ENCODE measurements at places on chromosomes 11 and 22.

GRCh38 chr11:72686639-72687220, 12.5 kb upstream of the PDE2A start:
- no peak for DNase-seq

DNA sequence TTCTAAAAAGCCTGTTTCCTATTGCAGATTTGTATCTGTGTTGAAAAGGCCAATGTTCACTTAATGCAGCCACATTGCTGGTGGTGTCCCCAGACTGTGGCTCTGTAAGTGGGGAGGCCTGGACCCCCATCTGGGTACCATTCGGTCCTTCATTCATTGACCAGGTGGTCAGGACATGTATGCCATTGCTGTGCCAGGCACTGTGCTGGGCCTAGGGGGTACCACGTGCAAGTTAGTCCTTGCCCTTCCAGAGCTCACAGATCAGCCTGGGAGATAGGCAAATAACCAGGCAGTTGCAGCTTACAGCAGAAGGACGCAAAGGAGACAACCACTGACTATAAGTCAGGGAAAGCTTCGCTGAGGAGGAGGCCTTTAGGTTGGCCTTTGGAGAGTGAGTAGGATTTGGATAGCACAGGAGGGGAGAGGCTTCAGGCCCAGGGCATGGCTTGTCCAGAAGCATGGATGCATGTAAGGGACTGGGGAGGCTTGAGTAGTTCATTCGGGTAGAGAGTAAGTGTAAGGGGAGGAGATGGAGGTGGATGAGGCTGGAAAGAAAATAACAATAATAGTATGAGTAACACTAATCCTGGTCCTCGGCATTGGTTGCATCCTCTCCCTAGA, 5.0 kb downstream of the PRDM11 start:
- DNase-seq = no peak

DNA sequence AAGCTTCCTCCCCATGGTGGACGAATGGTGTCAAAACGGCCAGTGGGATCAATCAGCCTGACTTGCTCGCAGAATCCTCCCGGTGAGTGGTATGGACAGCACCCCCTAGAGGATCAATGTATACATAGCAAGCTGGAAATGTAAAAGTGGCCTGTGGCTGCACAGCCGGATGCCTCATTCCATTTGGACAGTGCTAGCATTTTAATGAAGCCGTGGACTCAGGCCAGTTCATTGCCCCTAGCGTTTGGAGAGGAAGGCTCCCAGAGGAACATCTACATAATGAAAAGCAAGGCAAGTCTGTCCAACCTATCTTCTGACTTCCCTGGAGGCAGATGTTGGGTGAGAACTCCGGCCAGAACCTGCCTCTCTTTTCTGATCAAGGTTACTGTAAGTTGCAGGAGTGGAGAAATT, 942.3 kb downstream of the NTM start:
- DNase-seq = no peak

DNA sequence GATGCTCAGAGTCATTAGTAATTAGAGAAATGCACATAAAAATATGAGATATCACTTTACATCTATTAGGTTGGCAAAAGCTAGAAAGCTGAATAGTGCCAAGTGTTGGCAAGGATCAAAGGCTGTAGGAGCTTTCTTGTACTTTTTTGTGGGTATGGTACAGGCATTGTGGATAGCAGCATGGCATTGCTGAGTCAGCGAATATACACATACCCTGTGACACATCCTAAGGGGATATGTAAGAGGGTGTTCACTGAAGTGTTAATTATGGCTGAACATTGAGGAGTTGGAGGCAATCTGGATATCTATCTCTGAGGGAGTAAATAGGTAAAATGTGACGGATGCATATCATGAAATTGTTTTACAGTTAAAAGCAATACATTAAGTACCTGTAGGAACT, 27.0 kb upstream of the IL18BP start:
- no peak for DNase-seq

GRCh38 chr22:22940961-22941605, 53.5 kb downstream of the IGLL5 start:
- DNase-seq = no peak

- no peak for DNase-seq
Measured at GRCh38 chr11:1557051-1557884, 14.8 kb downstream of the DUSP8 start.

- DNase-seq = no peak
Measured at GRCh38 chr11:112255067-112255720, 5.5 kb downstream of the PLET1 start.

DNA sequence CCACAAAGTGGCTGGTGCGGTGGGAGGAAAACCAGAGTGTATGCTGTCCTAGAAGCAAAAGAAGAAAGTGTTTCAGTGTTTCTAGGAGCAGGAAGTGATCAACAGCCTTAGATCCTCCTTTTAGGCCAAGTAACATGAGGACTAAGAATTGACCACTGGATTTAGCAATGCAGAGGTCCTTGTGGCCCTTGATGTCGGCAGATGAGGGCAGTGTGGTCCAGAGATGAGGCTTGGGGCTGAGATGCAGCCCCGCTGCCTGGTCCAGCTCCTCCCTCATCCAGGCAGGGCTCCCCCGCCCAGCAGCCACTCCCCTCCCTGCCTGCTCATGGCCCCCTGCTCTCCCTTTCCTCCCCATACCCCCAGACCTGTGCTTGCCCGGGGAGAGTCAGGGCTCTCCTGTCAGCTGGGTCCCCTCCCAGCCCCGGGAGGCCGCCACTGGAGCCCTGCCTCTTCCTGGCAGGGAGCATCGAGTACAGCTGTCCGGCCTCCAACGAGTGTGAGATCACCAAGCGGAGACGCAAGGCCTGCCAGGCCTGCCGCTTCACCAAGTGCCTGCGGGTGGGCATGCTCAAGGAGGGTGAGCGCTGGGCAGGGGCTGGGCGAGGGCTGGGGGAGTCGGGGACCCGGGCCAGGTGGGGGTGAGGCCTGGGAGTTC, 3.7 kb downstream of the TRMT112 start:
- no peak for DNase-seq

GRCh38 chr11:120062561-120062930, 75.4 kb downstream of the TRIM29 start:
- DNase-seq = no peak

DNA sequence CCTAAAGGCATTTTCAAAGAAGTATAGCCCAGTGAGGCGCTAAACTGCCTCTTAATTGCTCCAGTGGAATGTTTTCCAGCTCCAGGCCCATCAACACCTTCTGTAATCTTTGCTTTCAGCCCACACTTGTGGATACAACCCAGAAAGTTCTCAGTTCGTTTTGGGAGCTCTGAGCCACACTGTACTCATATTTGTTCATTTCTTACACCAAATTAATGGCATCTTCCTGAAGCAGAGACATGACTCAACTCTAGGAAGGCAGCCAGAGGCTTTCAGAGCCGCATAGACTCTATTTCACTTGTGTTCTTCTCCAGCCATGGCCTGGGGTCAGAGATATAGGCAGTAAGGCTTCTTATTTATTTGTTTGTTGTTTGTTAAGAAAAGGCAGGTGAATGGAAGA, 175.5 kb upstream of the NCAM1 start:
- no peak for DNase-seq

DNA sequence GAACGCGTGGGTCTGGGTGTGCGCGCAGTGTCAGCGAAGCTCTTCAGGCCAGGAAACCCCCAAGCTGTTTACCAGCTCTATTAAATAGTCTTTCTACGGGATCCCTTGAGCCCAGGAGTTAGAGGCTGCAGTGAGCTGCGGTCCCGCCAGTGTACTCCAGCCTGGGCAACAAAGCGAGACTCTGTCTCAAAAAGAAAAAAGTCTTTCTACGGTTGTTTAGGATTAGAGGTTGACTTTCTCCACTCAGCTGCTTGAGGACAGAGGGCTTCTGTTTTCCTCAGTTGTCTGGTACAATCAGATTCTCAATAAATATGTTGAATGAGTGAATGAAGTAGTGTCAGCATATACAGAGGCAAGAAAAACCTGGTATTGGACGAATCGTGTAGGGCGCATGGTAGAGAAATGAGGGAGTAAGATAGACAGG, 619 bp downstream of the SART1 start:
- DNase-seq = no peak

DNA sequence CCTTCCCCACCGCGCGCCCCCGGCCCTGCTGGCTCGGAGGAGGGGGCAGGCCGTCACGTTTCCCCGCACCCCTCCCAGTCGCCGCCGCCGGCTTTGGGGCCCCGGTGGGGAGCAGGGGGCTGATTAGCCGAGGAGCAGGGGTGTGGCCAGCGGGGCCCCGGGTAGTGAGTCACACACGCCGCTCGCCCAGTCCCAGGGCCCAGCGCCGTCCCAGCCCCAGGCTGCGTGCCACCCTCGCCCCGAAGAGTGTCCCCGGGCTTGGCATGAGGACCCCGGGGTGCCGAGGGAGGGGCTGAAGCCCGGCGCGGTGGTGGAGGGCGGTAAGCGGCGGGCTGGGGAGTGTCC, 34.4 kb downstream of the PRDM11 start:
- peak; percentile 27 for DNase-seq

- DNase-seq = no peak
Measured at GRCh38 chr11:76368490-76368889, 12.4 kb downstream of the THAP12 start.

DNA sequence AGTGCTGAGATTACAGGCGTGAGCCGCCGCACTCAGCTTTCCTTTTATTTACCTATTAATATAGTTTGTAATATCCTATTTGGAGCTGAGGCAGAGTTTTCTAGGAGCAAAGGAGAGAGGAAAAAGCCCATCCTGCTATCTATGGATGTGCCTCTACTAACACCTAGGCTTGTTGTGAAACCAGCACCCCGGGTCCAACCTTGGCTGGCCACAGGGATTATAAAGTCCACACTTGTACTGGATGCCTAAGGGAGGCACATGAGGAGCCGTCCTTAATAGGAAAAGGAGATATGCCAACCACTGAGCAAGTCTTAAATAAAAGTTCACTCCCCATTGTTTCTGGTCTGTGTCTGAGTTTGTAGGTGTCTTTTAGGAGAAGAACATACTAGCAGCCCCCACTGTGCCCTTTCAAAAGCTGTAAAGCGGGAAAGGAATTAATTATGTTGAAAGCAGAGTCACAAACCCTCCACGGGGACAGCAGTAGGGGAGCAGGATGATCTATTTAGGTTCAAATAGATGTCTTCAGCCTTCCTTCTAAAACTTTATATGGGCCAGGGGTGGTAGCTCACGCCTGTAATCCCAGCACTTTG, 29.3 kb downstream of the RRP7A start:
- no peak for DNase-seq

GRCh38 chr11:134997652-134998320, 585.7 kb upstream of the B3GAT1 start:
- DNase-seq = no peak

- DNase-seq = no peak
Measured at GRCh38 chr11:39011797-39012196, 2413.8 kb upstream of the RAG2 start.

- no peak for DNase-seq
Measured at GRCh38 chr11:45646275-45646927, 19.0 kb downstream of the CHST1 start.

DNA sequence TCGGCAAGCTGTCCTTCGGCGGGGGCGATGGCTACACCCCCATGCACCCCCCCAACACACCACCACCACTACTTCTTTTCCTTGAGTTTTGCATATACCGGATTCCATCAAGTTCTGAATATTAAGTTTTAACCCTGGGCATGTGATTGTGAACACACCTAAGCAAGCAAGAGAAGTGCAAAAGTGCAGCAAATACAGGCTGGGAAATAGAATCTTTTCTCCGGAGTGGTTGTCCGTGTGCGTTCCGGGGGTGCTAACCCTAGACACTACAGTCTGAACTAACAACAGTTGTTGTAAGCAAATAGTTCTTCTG, 574 bp downstream of the PRSS23 start:
- DNase-seq = no peak
